ENCODE measurements at places on chromosomes 11 and 22.

DNA sequence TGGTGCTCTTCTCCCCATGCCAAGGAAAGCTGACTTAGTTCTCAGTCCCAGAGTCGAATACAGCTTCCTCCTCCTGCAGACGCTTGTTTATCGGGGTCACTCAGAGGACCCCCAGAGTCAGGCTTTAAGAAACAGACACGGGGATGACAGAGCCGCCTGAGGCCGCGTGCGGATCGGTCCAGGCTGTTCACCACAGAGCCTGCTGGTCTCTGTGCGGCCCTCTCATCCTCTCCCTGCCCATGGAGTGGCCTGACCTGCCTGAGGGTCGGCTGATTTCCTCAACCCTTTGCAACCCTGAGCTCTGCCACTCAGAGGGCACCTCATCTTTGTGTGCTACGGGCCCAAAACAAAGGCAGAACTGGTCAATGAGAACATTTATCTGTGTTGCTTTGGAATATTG, 2.1 kb downstream of the GAL start:
- DNase-seq: no peak

DNA sequence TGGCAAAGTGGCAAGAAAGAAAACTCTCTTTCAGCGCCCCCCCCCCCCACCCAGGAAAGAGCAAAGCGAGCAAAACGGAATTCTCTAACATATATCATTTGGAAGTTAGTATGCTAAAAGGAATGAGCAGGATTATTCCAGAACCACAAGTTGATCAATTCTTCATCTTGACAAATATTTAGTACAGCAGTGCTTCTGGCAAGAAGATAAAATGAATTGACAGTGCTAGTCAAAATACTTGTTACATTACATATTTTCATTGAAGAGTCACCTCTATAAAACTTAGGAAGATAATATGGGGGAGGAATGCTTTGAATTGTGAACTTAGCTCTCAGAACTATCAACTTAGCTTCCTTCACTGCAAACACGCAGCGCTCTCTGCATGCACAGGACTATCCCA, 377.4 kb downstream of the DYNC2H1 start:
- no peak for DNase-seq

GRCh38 chr22:50251477-50252081, 514 bp upstream of the HDAC10 start:
- no peak for DNase-seq

- no peak for DNase-seq
Measured at GRCh38 chr22:29302402-29302680, 4.1 kb upstream of the GAS2L1 start.

GRCh38 chr11:33936725-33937604, 45.1 kb upstream of the LMO2 start:
- no peak for DNase-seq

- DNase-seq: no peak
Measured at GRCh38 chr11:26974996-26975395, 18.9 kb upstream of the FIBIN start.

- no peak for DNase-seq
Measured at GRCh38 chr22:35839841-35840301, 122.2 kb downstream of the APOL5 start.

GRCh38 chr22:31917227-31917921, 27.0 kb upstream of the YWHAH start:
- no peak for DNase-seq

DNA sequence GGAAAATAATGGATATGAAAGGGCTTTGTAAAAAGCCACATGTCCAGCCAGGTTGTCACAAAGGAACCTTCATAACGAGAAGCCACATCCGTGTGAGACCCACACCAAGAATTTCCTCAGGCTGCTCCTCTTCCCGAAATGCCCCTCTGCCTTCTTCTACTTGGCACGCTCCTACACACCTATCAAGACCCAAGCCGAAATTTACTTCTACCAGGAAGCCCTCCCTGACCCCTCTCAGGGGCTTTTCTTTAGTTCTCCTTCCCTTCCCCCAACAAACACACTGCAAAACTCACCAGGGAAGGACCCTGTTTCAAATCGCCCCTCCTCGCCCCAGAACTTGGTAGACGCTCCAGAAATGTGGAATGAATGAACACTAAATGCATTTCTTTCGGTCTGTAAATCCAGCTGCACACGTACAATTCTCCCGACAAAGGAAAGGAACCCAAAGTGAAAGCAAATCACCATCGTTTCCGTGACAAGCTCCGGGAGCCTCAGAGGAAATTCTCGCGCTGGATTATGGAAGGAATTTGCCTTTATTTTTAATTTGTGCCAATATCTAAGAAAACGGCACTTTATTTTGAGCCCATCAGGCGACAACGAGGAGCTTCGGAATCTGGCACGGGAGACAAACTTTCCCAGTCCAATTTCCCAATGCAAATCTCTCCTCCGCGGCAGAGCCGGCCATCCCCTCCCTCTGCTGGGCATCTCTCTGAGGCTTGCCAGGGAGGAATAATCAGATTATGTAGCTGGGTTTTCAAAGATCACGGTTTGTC, 13.2 kb upstream of the SHISAL1 start:
- no peak for DNase-seq

GRCh38 chr11:79406376-79406775, 34.5 kb downstream of the TENM4 start:
- no peak for DNase-seq

- no peak for DNase-seq
Measured at GRCh38 chr11:128394431-128395089, 192.8 kb downstream of the ETS1 start.

- DNase-seq: no peak
Measured at GRCh38 chr11:59178402-59178801, 6.5 kb downstream of the DTX4 start.

GRCh38 chr11:130092661-130093060, 23.0 kb downstream of the APLP2 start:
- no peak for DNase-seq

DNA sequence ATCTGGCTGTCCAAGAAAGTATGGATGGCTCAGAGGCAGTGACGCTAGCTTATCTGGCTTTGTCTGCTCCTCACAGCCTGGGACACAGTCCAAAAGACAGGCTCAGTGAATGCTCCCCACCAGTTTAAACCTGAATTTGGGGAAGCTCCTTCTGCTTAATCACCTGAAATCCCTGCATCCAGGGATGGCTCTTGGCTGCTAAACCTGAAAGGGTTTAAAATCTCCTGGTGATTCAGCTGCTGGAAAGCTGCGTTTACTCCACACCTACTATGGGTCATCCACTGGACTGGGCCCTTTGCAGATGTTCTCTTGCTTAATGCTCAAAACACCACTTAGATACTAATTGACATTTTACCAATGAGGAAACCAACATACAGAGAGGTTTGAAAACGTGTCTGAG, 302.0 kb upstream of the NARS2 start:
- DNase-seq: no peak

Data from stimulated activated CD8-positive, alpha-beta memory T cell treated with anti-CD3 and anti-CD28 coated beads, Interleukin-4, amount 100 ng/mL, for 1 hour (primary cell).